ENCODE measurements at places on chromosomes 2 and 18.
A peak's percentile ranks its signal among the peaks of the same experiment; 100 is the strongest.

GRCh38 chr2:210363261-210363660 is 48.3 kb upstream of the MYL1 start:
- no peak for DNase-seq

DNA sequence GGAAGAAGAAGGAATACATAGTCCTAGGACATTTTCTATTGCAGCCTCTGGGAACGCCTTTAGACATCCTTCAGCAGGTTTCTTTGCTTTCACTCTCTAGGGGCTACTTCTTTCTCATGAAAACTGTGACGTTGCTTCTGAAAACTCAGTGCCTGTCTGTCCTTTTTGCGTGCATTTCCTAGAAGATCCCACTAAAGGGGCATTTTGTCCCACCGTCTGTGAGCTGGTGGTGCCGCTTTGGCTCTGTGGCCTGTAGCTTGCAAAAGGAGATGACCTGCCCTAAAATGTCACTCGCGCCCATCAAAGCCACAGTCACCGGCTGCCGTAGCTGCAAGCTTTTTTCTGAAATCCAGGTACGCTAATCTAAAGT is 579 bp downstream of the STAT4 start:
- DNase-seq, result no peak

- peak; percentile 3 for DNase-seq
These were observed 29.6 kb downstream of the CFAP210 start for GRCh38 chr2:169664600-169664977.

GRCh38 chr2:101111917-101112771 is 39.0 kb downstream of the TBC1D8 start:
- DNase-seq, result peak; percentile 65
